Right forelimb (tissue), 1 donor: ENCODE measurements at places on chromosomes 1 and 21.

- DNase-seq, result no peak
Observed at GRCh38 chr1:11541236-11541635, 62.3 kb downstream of the DISP3 start.

GRCh38 chr1:205296154-205296553 lies 25.4 kb downstream of the NUAK2 start:
- no peak for DNase-seq

DNA sequence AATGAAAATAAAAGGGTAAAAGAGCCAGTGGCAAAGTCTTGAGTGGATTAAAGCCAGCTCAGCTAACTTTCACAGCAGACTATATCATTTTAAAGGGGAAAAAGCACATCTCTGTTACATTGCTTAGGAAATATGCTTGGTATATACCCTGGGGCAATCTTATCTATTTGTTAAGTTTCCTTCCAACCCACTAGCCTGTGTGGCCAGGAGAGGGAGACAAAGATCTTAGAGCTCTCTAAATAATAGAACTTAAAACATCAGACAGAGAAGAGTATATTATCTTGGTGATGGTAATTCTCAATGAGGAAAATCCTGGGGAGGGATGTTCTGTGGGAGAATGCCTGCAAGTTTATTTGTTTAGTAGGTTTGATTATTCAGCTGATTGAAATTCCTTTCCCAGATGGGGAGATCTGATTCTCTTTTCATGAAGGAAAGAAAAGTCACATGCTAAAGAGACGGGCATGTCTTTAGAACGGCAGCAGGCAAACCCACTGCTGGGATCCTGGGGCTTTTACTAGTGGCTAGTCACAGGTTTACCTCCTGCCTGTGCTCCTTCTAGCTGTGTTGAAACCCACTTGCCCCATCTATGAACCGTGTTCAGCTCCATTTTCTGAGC lies 3.6 kb downstream of the KCNE2 start:
- DNase-seq, result no peak

- no peak for DNase-seq
Observed at GRCh38 chr1:104238991-104239390, 489.3 kb downstream of the AMY1C start.

- DNase-seq, result no peak
Observed at GRCh38 chr1:167674156-167674555, 44.1 kb downstream of the RCSD1 start.

DNA sequence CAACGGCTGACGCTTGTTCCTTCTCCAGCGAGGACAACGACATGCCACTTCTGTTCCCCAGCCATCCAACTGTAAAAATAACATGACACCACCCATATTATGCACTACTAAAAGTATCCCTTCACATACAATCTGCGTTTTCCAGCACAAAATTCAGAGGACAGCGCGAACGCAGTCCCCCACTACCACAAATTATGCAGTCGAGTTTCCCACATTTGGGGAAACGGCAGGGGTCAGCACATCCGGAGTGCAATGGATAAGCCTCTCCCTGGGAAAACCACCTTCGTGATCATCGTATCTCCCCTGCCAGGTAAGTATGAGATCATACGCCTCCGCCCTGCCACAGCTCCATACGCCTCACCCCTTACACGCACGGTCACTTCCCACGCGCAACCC lies 120.9 kb downstream of the PPIAL4G start:
- no peak for DNase-seq
